ENCODE measurements at places on chromosomes 5 and 9.
A peak's percentile ranks its signal among the peaks of the same experiment; 100 is the strongest.

DNA sequence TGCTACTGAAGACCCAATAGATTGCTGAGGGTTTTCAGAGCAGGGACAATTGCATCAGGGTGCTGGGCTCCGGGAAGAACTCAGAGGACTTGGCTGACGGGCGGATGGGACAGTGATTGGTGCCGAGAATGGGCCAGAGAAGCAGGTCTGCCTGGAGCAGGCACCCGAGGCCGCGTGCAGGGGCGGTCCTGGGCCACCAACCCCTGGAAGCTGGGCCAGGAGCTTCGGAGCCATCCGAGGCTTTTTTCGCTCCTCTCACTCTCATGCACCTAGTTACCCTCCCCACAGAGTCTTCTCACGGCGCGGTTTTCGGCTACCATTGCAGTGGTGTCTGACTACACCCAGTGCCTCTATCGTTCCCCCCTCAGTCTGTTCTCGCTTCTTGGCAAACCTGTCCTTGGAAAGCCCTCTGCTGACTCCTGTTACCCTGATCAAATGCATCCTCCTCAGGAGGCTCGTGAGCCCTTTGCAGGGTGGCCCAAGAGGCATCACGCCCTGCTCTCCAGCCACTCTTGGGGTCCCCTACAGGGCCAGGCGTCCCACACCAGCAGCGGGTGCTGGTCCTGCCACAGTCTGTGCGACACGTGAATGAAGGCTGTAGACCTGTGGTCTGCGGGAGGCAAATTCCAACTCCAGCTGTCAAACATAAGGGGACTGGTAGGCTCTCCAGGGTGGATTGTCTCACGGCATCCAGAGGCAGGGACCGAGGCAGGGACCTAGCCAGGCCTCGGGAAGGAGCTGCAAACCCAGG is 1.2 kb upstream of the CLPTM1L start:
- no peak for DNase-seq

DNA sequence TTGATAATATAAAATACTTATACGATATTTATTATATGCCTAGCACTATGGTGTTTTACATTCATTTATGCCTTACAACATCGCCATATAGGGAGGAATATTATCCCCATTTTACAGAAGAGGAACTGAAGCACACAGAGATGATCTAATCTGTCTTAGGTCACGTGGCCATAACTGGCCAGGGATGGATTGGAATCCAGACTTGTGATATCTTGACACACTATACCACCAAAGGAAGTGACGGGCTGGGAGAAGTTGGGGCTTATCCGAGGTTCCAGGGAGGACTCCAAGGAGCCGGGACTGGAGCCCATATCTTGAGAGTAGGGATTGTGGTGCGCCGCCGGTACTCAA is 129.8 kb downstream of the TMEM174 start:
- DNase-seq, result no peak

- no peak for DNase-seq
Measured at GRCh38 chr9:97981846-97982682, 1.1 kb upstream of the ANP32B start.

- DNase-seq, result peak; percentile 67
Measured at GRCh38 chr5:181246276-181247049, 2.8 kb upstream of the RACK1 start.

- peak; percentile 33 for DNase-seq
Measured at GRCh38 chr5:1488882-1489680, 34.7 kb downstream of the LPCAT1 start.

- no peak for DNase-seq
Measured at GRCh38 chr5:59528202-59528862, 365.2 kb downstream of the PDE4D start.

GRCh38 chr9:127940593-127940992 is 2.9 kb upstream of the DPM2 start:
- DNase-seq, result no peak

DNA sequence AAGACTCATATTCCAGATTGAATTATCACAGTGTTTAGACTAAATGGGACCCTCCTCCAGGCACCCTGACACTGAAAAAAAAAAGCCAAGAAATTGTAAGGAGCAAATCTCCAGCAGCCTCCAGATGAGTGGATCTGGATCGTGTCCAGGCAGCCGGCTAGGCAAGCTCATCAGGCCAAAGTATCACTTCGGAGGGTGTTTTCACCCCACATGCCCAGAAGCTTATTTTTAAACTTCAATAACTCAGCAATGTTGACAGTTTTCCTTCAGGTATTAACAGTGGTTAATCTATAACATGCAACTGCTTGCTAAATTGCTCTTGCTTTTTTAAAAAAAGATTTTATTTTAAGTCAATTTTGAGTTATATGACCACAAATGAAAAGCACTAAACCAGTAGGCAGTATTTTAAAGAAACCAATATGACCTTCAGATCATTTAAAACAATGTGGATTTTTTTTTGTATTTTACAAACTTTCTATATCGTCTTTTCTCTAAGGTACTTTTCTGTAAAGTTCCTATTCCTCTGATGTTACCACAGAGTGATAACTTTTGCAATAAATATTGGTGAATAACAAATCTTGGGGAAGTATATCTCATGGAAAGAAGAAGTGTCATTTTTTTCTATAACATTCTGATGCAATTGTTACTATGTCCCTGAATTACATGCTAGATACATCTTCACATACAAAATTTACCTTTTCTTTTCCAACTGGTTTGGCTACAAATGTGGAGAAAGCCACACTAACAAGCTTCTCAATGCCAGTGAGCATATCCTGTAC is 30.7 kb downstream of the ACOT12 start:
- DNase-seq, result no peak

DNA sequence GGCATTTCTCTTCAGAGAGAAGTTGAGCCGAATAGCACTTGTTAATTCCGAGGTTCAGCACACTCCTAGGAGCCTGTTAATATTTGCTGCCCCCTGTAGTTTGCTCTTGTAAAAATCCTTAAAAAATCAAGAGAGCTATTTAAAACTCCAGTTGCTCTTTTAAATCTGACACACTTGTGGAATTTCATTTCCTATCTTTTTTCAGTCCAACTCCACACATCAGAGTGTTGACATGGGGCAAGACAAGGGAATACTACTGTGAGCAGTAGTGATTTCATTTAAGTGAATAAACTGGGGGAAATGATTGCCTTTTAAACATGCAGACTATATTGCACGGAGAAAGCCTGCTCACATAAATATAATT is 1096.3 kb upstream of the DMAC1 start:
- no peak for DNase-seq

DNA sequence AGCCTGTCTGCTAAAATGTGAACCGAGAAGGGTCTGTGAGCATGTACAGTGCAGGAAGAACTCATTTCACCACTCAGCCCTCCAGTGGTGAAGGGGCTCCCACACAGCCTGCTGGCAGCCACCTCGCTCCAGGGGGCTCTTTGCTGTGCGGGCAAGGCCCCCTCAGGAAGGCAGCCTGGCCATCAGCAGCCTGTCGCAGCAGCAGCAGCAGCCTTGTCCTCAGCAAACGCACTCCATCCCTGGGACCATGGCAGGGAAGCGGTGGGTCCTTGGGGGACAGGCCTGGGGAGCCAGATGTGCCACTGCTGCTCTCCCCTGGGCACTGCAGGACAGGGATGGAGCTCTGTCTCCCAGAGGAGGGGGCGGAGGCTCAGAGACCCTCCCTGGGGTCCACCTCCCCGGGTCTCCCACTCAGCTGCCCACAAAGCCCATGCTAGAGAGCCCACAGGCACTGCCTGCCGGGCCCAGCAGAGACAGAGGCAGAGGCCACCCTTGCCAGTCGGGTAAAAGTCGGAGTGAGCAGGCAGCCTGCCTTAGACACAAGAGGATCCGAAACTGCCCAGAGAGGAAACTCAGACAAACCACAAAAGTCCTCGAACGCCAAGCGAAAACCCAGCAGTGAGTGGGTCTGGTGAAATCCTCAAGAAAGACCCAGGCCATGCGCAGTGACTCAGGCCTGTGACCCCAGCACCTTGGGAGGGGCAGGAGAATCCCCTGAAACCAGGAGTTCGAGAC is 8.0 kb downstream of the BRD3 start:
- DNase-seq, result peak; percentile 6

DNA sequence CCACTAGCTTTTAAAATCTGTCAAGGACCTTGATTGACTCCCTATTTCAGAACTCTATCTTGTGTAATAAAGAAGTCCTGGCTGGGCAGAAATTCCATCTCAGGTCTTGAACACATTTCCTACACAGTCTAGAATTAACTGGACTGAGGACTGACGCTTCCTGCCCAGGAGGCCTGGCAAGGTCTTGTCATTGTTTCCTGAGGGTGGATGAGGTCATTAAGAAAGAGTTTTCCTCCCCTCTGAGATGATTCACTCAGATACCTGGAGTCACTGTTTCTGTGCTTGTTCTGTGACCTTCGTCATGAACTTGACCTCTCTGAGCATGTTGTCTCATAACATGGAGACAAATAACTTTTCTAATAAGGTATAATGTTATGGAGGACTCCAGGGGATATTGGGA is 10.0 kb downstream of the MTAP start:
- DNase-seq, result no peak

Measured in CD4-positive, alpha-beta T cell treated with Interleukin-15 for 4 hours (primary cell).